ENCODE measurements at places on chromosomes 1 and 21.

- no peak for DNase-seq
Measured at GRCh38 chr1:36705629-36706028, 222.9 kb upstream of the CSF3R start.

- no peak for DNase-seq
Measured at GRCh38 chr1:182325339-182325738, 66.3 kb downstream of the GLUL start.

GRCh38 chr21:46126309-46127238 is 28.7 kb downstream of the COL6A2 start:
- DNase-seq: no peak

DNA sequence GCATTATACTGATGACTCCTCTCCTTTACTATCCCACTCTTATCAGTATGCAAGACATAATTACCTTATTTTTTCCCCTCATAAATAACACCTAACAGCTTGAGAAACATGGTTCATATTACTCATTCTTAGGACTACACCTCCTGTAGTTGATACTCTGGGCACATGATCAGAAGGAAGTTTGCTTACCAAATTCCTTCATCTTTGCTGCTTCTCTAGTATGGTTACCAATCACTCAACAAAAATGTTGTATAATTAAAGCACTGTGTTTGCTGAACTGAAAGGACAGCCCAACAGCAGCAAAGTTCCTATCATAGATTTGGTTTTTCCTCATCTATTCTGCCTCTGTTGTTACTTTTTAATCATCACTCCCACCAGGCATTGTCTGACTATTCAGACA is 586.3 kb downstream of the LRRIQ3 start:
- no peak for DNase-seq

GRCh38 chr1:81430236-81430938 is 370.3 kb upstream of the ADGRL2 start:
- no peak for DNase-seq

DNA sequence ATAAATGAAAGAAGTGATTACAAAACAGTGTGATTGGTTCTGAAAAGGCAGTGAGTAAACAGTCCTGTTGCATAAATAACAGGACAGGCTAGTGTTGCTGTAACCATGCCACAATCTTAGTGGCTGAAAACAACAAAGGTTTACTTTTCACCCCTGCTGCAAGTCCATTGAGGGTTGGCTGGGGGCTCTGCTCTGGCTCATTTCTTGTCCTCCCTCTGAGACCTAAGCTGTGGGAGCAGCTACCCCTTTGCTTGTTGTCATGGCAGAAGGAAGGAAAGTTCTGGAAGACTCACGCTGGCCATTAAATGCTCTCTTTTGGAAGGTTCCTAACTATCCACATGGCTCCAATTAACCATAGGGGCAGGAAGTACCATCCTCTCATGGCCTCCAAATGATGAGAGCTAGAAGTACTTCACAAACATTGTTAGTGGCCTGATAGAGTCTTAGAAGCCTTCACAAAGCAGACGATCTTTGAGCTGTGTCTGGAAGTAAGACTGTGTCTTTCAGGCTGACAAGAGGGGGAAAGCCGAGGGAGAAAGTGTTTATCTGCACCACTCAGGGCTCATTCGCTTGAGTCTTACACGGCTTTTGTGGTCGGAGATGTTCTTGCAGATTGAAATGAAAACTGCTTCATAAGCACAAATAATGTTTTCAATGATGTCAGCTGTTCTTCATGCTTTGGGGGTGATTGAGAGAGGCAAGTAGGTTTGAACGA is 11.9 kb downstream of the RCSD1 start:
- no peak for DNase-seq

DNA sequence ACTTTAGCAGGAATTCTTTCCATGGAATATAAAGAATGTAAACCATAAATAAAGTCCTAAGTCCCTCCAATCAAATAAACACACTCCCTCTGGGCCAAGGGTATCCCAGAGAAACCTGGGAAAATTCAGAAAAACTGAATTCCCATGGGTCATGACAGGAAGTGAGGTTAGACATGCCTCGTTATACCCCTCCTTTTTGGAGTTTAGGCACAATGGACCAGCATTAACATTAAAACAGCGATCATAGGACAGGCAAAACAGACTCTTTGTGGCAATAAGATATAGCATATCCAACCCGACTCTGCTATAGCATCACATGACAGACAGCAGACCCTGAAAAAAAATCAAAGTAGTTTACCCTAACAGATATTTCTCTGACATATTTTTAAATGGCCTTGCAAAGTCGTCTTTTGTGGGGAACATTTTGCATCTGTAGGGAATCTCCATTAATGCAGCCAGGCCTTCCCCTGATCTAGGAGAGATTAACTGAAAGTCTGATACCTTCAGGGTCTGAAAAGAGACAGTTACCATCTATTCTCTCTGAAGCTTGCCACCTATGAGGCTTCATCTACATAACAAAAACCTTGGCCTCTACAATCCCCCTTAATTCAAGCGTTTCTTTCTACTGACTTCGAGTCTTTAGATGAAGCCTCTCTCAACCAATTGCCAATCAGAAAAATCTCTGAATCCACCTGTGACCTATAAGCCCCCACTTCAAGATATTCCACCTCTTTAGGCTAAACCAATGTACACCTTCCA is 143.0 kb upstream of the KCNK1 start:
- no peak for DNase-seq

All from thoracic aorta (tissue), 2 donors.